ENCODE measurements at places on chromosomes 2 and 18.

- DNase-seq, result no peak
Measured at GRCh38 chr2:25230198-25230947, 62.0 kb upstream of the POMC start.

GRCh38 chr2:108428286-108429009 is 20.6 kb upstream of the GCC2 start:
- no peak for DNase-seq

GRCh38 chr2:240865391-240865790 is 3.2 kb upstream of the AGXT start:
- no peak for DNase-seq

GRCh38 chr2:21277068-21278056 is 153.6 kb downstream of the TDRD15 start:
- DNase-seq, result no peak

- DNase-seq, result no peak
Measured at GRCh38 chr2:50476174-50476573, 555.8 kb downstream of the NRXN1 start.

DNA sequence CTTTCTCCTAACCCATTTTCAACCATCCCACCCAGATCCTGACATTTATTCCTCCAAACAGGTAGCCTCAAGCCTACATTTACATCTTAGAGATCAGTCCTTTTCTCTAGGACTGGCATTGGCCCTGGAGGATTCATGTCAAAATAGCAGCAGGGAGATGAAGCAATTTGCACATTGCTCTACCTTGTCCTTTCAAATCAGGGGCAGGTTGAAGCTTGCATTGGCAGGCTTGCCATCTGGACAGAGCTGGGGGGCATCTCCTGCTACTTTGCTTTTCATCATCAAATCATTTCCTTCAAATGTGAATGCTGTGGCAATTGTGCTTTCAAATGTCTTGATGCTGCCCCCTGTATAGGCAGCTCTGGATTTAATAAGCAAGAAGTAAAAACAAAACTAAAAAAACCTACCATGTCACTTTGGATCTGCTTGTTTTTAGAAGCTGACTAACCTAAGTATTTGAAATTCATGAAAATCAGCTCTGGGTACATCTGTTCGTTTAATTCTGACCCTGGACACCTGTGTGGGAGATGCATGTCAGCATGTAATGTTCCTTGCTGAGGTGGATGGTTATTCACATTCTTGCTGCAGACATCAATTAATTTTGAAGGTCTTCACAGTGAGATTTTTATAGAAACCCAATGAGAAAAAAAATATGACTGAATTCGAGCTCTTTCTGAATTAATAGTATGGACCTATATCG is 47.9 kb downstream of the KIF5C start:
- DNase-seq, result no peak

GRCh38 chr2:207593277-207593676 is 31.9 kb downstream of the METTL21A start:
- no peak for DNase-seq

DNA sequence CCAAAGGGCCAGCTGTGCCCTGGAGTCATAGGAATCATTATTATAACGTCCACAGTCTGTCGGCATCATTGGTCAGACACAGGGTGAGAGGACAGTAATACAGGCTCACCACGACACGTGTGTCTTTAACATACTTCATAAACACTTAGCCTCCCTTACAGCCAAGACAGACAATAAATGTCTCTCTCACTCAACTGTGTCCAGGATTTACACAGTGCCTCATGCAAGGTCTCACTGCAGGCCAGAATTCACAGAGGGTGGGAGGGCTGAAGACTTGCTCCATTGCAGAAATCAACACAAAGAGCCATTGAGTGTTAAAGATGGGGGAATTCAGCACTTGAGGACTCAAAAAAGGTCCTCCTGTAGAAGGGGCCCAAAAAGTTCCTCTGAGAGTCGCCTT is 210.5 kb downstream of the BCL2 start:
- no peak for DNase-seq

GRCh38 chr2:239475161-239476028 is 74.6 kb upstream of the HDAC4 start:
- DNase-seq, result no peak

DNA sequence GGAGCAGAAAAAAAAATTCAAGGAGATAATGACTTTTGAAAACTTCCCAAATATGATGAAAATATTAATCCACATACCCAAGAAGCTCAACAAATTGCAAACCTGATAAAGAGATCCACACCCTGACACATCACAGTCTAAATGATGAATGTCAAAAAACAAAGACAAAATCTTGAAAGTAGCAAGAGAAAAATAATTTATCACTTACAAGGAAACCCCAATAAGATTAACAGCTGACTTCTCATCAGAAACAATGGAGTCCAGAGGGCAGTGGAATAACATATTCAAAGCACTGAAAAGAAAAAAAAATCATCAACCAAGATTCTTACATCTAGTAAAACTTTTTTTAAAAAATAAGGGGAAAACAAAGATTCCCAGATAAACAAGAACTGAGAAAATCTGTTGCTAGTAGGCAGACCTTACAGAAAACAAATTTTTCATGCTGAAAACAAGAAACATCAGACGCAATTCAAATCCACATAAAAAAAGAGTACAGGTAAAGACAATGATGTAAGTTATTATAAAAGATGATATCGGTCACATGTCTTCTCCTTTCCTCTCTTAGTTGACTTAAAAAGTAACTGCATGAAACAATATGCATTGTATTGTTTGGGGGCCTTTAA is 21.3 kb downstream of the SLC66A2 start:
- DNase-seq, result no peak
